ENCODE measurements at places on chromosomes 5 and 9.
A peak's percentile ranks its signal among the peaks of the same experiment; 100 is the strongest.

- peak; percentile 62 for DNase-seq
Measured at GRCh38 chr9:131739959-131740648, at the start of gene RAPGEF1. Gene RAPGEF1 (minus strand): TSS chr9:131740076. CDS start chr9:131739830, 246 bp downstream.

DNA sequence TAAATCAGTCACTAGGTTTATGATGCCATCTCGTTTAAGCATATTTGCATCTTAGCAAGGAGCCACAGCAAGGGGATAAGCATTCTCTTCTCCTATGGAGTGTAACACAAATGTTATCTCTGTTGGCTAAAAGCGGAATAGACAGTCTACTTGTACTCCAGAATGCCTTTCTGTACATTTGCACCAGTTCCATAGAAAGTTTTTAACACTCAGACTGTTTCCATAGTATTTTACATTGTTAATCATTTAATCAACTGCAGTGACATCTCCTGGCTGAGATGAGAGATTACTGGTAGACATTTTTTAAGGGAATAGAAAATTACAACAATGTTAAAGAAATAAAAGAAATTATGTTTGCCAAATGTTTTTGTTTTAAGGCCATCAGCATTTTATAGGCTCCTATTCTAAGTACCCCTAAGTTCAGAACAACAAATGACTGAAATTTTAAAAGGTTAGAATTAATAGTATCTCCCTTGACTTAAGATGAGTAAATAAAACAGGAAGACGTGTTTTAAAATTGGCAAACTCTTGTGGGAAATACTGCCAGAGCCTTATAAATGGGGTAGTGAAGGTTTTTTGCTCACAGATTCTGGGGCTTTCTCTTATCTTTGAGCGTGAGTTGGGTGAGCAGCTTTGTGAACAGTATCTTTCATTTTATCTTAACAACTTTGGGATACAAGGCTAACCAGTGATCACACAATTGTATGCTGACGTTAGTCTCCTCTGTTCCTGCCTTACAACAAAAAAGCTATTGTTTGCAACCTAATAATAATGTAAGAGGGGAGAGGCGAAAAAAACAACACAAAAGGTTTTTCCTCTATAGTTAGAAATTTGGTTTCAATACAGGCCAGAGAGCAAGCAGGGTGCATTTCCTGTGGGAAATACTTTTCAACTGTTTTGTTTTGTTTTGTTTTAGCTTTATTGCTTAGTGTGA is 294.3 kb downstream of the FBXL7 start:
- DNase-seq: no peak

DNA sequence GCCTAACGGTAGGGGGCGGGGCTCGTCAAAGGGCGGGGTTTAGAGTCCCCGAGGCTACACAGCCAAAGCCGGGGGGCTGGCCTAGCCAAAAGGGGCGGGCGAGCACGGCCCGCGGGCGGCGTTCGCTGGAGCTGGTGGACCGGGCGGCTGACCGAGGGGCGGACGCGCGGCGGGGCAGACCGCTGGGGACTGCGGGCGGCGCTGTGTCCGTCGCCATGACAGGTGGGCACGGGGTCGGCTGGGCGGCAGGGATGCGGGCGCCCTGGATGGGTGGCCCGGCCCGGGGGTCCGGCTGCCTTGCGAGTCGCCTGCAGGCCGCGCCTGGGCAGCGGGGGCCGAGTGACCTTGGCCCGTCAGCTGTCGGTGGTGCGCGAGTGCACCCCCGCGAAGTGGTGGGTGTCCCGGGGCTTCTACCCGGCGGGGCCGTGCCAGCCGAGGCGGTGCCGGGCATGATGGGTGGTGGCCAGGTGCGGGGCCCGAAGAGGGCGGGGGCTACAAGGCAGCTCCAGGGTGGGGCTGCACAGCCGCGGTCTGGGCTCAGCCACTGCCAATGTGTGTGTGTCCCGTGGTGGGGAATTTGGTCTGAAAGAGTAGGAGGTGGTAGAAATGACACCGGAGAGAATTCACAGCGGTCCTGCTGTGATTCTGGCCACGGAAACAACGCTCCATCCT is at the start of gene CARD19:
CARD19 (plus strand) TSS at position 87 of the 672 bp plus-strand sequence; CDS start at position 216, 129 bp downstream.
- no peak for DNase-seq

DNA sequence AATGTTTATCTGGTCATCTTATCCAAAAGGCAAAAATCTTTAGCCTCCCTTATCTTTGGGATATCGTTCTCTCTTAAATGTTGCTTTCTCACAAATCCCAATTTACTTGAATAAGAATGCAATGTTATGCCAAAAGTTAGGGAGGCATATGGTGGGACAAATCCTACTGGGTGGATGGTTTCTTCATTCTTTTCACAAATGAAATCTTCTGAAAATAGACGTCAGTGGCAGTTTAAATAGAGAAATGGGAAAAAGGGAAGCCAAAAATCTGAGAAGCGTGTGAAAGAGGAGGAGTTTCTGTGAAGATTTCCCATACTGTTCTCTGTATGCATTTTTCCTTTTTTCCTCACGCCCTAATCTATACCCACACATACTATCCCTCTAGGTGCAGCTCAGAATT is 2.5 kb upstream of the PCDHAC1 start:
- no peak for DNase-seq

DNA sequence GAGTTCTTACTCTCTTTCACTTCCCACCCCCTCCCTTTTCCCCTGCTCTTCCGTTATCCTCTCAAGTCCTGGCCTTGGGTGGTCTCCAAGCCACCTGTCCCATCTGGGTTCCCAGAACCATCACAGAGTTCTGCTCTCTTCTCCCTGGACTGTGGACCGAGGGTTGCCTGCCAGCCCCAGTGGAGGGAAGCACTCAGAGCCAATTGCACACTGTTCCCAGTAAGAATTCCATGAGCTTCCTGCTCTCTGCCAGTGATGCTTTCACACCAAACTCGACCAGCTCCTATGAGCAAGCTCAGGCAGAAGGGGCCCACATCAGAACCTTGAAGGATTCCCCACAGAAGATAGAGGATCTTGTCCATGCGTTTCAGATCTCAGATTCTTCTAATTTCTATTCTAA is 20.1 kb upstream of the AFAP1L1 start:
- DNase-seq: no peak

DNA sequence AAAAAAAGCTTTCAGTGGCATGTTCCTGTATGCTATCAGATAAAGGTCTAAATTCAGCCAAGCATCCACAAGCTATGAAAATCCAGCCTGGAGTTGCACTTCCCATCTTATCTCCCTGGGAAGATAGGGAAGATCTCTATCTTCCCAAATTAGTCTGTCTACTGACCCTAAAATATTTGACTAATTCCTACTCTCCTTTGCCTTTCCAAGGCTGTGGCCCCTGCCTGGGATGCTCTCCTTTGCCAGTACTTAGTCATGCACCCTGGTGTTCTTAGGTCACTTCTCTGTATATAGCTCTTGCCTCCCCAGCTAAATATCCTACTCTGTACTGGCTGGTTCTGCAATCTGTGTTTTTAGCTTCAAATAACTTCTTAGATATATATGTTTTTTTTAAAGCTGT is 44.0 kb upstream of the PLPP1 start:
- no peak for DNase-seq

DNA sequence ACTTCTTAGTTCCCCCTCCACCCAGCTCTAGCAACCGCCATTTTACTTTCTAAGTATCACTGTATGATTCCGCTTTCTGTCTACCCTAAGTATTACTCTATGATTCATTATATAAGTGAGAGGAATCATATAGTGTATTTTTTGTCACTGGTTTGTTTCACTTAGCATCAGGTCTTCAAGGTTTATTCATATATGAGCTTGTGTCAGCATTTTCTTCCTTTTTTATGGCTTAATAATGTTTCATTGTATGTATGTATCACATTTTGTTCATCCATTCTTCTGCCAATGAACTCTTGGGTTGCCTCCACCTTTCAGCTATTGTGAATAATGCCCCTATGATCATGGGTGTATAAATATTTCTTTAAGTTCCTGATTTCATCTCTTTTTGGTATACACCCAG is 222.8 kb downstream of the SNCAIP start:
- DNase-seq: no peak

DNA sequence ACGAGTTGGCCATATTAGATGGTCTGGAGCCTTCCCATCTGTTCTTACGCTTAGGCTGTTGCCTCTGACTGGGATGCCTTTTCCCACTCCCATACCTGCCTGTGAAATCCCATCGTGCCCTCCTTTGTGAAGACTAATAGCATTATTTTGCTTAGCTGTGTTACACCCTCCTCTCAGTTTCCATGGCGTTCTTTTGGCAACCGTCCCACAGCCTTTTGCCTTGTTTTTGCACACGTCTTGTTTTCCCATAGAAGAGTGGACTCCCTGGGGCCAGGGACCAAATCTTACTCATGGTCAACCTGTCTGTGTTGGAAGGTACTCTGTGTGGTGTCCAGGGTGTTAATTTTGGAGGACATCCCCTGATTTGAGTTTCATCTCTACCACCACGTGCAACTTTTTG is 242.1 kb downstream of the HSPA4 start:
- DNase-seq: peak; percentile 74

DNA sequence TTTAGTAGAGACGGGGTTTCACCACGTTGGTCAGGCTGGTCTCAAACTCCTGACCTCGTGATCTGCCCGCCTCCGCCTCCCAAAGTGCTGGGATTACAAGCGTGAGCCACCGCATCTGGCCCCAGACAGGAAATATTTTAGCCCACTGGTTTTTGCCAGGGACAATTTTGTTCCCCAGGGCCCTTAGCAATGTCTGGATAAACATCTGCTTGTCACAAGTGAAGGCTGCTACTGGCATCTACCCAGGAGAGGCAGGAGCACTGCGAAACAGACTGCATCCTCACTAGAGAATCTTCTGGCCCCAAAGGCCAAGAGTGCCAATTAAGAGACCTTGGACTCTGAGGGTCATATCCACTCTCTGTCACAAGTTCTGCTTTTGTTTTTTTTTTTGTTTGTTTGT is 2.4 kb upstream of the TPRN start:
- DNase-seq: no peak

DNA sequence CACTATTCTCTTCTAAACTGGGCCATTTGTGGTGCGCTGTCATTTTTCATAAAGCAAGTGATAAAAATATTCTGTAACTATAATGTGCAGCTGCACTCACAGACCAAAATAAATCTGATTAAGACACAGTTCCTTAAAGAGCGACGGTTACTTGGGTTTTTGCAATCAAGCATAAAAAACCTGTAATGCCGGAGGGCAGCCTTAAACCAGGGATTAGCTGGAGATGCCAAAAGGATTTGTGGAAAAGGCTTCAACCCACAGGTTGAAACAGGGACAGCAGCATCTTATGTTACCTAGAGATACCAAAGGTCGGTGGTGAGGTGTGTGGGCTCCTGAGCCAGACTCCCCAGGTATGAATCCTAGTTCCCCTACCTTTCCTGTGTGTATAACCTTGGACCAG is 49.3 kb downstream of the CTNND2 start:
- DNase-seq: no peak
